ENCODE measurements at places on chromosomes 4 and X.
A peak's percentile ranks its signal among the peaks of the same experiment; 100 is the strongest.

DNA sequence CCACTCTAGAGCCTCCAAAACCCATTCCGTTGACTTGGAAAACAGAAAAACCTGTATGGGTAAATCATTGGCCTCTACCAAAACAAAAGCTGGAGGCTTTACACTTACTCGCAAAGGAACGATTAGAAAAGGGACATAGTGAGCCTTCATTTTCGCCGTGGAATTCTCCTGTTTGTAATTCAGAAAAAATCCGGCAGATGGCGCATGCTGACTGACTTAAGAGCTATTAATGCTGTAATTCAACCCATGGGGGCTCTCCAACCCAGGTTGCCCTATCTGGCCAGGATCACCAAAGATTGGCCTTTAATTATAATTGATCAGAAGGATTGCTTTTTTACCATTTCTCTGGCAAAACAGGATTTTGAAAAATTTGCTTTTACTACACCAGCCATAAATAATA lies 60.8 kb downstream of the ZNF732 start:
- peak; percentile 14 for DNase-seq

- peak; percentile 6 for DNase-seq
These were observed 93.0 kb downstream of the ZXDA start for GRCh38 chrX:57817302-57817701.

DNA sequence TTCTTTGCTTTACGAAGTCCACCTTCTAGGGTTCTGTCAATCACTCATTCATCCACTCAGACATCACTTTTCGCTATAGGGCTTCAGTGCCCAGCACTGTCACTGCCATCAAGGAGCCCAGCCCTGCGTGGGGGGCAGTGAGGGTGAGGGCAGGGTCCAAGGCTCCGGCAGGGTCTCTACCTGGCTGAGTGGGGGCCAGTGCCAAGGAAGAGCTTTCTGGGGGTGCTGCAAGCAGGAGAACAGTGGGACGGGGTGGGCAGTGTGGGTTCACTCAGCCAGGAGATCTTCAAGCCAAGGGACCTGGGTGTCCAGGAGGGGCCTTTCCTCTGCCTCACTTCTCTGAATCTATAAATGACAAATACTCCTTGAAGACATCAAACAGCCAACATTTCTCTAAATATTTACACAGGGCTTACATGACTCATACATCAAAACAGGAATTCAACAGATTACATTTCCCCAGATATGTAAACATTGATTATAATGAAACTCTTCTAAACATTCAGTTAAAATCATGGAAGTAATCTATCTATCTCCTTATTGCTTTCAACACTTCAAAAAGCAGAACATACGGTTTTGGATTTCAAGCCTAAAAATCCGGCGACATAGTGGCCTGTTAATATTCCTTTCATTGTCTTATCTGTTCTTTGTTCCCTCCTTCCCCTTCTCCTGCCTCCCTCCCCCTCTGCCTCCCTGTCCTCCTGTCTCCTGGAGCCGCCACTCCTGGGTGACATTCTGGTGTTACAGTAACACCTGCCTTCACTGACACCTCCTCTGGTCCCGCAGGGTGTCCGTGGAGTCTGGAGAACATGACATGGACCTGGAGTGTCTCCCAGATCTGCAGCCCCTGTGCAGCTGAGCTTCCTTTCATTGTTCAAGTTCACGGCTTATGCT lies 94.4 kb upstream of the ADRA2C start:
- DNase-seq: no peak

DNA sequence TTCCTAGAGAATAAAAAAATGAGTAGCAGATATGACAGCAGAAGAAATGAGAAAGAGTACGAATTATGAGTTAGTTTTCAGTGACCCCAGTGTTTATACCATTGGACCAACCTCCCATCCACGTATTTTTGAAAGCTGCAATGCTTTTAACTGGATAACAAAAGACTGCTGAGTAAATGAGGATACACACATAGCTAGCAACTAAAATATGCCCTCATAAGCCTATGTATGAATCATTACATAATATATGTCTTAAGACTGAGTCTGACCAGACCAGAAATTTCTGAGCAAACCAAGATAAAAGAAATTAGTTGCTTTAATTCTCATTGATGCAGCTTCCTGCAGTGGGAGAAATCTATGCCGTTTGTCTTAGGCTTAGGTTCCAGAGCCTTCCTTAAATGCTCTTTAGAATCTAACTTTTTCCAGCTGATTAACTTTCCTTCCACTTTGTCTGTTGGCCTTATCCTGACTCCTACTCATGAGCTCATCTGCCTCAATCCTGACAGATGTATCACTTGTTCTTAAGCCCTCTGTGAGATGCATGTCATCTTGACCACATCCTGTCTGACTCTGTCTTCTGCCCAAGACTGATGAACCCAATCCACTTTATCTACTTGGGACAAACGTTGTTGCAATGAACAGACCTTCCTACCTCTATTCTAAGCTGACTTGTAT lies 301.4 kb upstream of the AADAT start:
- DNase-seq: no peak

GRCh38 chrX:150062292-150063137 lies 124.2 kb upstream of the EOLA2 start:
- DNase-seq: peak; percentile 54

DNA sequence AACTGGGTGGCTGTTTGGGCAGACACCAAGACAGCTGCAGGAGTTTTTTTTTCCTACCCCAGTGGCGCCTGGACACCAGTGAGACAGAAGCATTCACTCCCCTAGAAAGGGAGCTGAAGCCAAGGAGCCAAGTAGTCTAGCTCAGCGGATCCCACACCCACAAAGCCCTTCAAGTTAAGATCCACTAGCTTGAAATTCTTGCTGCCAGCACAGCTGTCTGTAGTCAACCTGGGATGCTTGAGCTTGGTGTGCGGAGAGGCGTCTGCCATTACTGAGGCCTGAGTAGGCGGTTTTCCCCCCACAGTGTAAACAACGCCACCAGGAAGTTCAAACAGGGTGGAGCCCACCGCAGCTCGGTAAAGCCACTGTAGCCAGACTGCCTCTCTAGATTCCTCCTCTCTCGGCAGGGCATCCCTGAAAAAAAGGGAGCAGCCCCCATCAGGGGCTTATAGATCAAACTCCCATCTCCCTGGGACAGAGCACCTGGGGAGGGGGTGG lies 171.4 kb downstream of the ARHGEF9 start:
- DNase-seq: no peak

- DNase-seq: no peak
These were observed 523.5 kb downstream of the CFAP47 start for GRCh38 chrX:36443007-36443406.

DNA sequence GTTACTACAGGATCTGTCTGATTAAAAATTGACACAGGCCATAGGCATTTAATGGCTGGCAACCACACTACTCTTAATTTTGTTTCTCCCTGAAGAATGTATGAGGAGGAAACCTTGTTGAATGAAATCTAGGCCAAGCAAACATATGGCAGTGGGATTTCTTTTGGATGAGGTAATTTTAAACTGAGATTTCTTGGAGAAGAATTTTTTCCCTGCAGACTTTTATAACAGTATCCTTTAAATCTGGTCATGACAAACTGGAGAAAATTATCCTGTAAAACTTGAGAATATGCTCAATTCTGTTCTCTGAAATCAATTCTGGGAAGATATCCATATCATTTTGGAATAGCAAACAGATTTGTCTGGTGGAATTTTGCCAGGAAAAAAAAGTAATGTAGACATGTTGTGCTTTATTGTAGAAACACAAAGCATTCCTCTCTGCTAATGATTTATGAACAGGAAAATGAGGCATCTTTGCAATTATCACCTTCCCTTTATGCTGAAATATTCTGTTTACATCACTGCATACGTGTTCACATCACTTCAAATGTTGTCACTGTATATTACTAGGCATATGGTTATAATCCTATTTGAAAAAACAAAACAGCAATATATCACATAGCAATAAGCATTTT lies 108.3 kb upstream of the ARSJ start:
- DNase-seq: peak; percentile 52

- no peak for DNase-seq
These were observed 3.1 kb upstream of the GPR78 start for GRCh38 chr4:8577046-8577445.

GRCh38 chr4:125975861-125976397 lies 661.2 kb downstream of the FAT4 start:
- DNase-seq: no peak

DNA sequence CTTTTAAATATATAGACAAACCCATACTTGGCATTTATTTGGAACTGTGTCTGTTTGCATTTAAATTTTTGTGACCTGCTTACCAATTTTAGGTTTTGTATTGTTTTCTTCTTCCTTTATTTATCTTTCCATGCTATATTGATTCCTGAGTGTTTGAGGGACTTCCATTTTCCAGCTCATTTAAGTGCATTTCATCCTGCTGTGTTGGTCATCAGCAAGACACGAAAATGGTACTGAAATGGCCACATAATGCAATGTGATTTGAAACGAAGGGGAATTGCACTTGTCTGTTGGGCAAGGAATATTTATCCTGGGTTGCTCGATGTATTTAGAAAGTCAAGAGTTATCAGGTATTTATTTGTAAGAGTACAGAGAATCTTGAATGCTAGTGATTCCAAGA lies 524.3 kb upstream of the MAGEB2 start:
- no peak for DNase-seq

- no peak for DNase-seq
These were observed 44.9 kb downstream of the PLAC1 start for GRCh38 chrX:134613396-134613795.

DNA sequence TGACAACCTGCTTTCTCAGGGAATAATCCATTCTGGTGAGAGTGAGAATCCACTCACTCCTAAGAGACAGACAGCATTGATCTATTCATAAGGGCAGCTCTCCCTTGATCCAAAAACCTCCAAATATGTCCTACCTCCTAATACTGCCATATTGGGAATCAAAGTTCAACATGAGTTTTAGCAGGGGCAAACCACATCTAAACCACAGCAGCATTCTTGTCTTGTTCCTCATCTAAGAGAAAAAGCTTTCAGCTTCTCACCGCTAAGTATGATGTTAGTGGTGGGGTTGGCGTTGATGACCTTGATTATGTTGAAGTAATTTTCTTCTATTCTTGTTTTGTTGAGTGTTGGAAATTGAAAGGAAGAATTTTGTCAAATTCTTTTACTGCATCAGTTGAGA lies 69.6 kb downstream of the SERTM2 start:
- DNase-seq: no peak

DNA sequence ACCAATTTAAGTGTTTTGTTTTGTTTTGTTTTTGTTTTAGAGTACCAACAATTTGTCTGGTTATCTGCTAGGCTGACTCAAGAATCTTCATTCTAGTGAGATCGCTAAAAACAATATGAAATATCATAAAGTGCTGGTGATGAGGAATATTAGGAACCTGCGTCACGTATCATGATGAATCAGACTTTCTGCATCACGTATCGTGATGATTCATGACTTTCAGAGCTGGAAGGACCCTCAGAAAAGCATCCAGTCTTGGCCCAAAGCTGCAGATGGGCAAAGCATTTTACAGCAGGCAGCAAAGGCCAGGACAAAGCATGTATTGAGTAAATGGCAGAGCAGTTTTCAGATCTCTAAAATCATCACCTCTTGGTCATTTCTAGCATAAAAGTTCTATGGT lies 278.0 kb upstream of the BOD1L1 start:
- DNase-seq: no peak

DNA sequence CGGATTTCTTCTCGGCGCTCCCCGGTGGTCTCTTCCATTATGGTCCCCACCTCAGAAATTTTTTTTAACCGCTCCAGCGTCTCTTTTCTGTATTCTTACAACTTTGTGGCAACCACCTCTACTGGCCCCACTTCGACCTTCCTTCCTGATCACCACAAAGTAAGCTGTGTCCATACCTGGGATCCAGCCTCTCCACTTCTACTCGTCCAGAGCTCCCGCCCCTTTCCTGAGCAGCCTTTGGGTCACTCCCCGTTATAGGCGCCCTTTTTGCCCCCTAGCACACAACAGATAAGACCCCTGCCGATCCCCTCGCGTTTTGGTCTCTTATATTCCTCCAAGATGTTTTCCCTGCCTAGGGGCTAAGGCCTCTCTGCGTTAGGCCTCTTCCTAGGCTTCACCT lies 557 bp downstream of the PIGG start:
- no peak for DNase-seq

GRCh38 chr4:94348666-94349065 lies 6.0 kb upstream of the HPGDS start:
- DNase-seq: no peak

DNA sequence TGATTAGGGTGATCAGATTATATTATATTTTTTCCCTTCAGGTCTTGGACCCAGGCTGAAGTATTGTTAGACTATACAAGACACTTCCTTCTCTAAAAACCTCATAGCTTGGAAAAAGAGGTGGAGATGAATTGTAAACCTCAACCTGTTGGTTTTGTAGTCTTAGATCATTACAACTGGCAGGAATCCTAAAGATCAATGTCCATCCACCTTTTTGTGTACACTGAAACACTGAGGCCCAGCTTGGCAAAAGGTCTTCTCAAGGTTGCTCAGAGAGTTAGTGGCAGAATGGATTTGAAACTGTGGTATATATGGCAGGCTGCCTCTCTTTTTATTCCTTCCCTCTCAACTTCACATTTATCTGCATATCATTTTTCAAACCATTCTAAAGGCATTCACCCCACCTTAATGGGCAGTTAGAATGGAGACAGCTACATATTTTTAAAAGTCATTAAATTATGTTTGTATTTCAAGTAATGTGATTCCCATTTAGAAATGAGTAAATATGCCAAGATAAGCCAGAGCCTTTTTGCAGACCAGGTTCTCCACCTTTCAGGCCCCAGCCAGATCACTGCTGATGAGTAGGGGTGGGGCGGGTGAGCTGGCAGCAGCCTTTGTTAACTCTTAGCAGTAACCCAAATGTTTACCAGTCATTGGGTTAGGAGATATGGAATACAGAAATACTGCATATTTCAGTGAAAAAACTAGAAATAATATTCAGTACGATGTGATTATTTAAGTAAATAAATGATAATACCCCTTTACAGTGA lies 243.2 kb upstream of the F9 start:
- DNase-seq: no peak

DNA sequence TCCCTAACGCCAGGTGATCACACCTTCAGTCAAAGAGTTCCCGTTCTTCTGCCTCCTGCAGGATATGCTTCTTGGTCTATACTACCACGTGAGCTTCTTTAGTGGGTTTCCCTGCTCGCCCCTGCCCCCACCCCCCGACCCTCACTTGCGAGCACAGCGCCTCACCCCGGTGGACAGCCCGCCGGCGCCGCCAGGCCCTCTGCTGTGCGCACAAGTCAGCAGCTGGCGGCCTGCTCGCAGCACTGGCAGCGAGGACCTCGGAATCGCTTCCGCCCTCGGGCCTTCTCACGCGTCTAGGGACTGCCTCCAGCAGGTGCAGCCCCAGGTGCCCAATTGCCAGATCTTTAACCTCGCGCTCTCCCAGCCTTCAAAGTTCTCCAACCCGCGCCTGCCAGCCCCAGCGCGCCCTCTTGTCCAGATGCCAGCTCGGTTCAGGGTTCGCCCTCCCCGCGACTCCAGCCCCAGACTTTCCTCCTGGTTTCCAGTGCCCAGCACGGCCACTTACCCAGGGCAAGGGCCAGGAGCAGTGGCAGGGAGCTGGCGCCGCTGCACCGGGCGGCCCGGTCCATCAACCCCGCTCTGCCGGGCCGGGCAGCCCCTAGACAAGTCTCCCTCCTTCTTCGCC lies 454 bp downstream of the BTC start:
- peak; percentile 55 for DNase-seq
